ENCODE measurements at places on chromosomes 4 and X. TPM values are rescaled to one million over a fixed set of nuclear protein-coding genes. Genes with fewer than 3 reads are reported as not detected.

LRAT gene
- total RNA-seq, result 0.35 TPM

VCX gene
- not detected for total RNA-seq

GYPB gene
- total RNA-seq, result not detected

DNA sequence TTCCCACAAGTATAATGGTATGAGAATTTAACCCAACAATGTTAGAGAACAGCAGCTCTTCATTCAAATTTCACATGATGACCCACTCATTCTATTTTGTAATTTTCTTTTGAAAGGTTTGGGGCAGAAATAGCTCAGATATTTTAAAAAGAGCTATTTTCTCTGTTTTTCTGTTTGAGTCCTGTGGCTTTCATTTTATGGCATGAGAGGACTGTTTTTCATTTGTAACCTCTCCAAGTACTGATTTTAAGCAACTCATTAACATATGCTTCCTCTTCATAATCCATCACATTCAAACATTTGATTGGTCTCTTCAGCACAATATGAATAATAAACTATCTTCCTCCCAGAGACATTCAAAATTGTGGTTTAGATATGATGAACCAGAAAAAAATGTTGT is 129.0 kb upstream of the TEX13A start:
- DNase-seq, result no peak

- DNase-seq, result no peak
Measured at GRCh38 chr4:108794136-108794535, 31.3 kb upstream of the ETNPPL start.

GRCh38 chr4:5504486-5504885 is 203.9 kb downstream of the EVC2 start:
- DNase-seq, result no peak

- no peak for DNase-seq
Measured at GRCh38 chr4:149113804-149114430, 671.7 kb upstream of the NR3C2 start.

DNA sequence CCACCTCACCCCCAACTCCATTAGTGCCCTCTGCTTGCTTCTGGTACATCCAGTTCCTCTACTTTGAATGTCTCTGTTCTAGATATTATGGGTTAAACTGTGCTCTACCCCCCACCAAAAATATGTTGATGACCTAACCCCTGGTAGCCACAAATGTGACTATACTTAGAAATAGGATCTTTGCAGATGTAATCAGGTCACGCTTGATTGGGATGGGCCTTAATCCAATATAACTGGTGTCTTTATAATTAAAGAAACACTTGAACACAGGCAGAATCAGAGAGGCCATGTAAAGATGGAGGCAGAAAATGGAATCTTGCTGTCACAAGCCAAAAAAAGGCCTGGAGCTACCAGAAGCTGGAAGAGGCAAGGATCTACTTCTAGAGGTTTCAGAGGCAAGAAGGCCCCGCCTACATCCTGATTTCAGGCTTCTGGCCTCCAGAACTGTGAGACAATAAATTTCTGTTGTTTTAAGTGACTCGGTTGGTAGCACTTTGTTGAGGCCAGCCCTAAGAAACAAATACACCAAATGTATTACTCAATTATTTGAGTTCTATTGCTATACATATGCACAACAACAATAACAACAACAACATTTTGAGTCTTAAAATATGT is 220.0 kb downstream of the PPP3CA start:
- no peak for DNase-seq

GRCh38 chrX:39819921-39820849 is 277.6 kb downstream of the BCOR start:
- DNase-seq, result peak; percentile 63

Measured in right atrium auricular region (tissue), 2 donors.